Fibroblast of the aortic adventitia (primary cell): ENCODE measurements at places on chromosomes 3 and 15. TPM values are rescaled to one million over a fixed set of nuclear protein-coding genes. Genes with fewer than 3 reads are reported as not detected.

The TUSC2 gene
- total RNA-seq, result 11.9 and 15.5 TPM in 2 replicates

The RSL24D1 gene
- total RNA-seq, result 131 and 149 TPM in 2 replicates

The DUOXA1 gene
- total RNA-seq, result 0.36 TPM in 1 of 2 replicates, not detected in the other

The C3orf22 gene
- not detected in 2 replicates for total RNA-seq

The DPPA2 gene
- total RNA-seq, result not detected in 2 replicates

The PEX5L gene
- total RNA-seq, result 0.27 and 1.7 TPM in 2 replicates

The ENTPD3 gene
- total RNA-seq, result 0.36 TPM in 1 of 2 replicates, not detected in the other

The RASGRP1 gene
- 0.09 TPM in 1 of 2 replicates, not detected in the other for total RNA-seq

The CSTA gene
- 2.5 and 15.2 TPM in 2 replicates for total RNA-seq

The ARRDC4 gene
- total RNA-seq, result 6.2 and 18.3 TPM in 2 replicates

The ALG1L2 gene
- total RNA-seq, result 0.54 TPM in 1 of 2 replicates, not detected in the other

The NKTR gene
- 91.8 and 101 TPM in 2 replicates for total RNA-seq
